ENCODE measurements at places on chromosomes 6 and 20. TPM values are rescaled to one million over a fixed set of nuclear protein-coding genes. Genes with fewer than 3 reads are reported as not detected.

DNA sequence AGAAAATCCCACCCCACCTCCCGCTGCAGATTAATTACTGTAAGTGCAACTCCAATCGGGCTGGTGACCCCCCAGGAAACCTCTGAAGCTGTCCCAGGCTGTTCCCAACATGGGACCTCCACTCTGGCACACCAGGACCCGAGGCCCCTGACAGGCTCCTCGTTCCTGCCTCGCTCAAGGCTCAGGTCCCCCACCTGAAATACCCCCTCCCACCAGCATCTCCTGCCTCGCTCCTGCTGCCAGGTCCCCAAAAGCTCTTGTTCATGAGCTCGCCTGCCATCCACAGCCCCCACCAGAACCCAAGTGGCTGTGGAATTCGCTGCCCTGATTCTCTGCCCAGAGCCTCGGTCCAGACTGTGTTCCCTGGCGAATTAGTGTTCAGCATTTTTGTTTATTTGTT is 26.1 kb downstream of the NPEPL1 start:
- peak; percentile 59 for DNase-seq

DNA sequence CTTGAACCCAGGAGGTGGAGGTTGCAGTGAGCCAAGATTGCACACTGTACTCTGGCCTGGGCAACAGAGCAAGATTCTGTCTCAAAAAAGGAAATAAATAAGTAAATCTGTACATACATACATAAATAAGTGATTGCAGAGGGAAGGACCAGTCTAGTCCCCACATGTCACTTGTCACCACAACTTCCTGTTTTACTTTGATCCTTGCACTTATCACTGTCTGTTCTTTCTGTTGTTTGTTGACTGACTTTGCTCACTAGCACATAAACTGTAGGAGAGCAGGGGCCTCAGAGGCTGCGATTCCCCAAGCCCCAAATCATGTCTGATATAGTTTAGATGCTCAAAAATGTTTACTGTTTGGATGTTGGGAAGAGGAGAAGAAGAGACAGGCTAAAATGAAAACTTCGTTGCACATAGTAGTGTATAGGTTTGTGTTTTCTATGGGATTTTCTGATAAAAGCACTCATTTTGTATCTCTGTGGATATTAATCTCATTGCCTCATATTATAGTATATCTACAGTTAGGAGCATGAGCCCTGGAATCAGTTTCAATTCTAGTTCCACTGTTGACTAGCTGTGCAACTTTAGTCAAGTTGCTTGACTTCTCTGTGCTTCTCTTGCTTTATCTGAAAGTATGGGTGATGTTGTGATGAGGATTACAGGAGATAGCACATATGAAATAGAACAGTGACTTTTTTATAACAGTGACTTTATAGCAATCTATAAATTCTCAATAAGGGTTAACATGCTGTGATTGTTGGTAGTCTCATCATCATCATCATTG is 165.0 kb downstream of the TBC1D7 start:
- no peak for DNase-seq

- DNase-seq, result no peak
Measured at GRCh38 chr20:20362774-20363433, 5.0 kb upstream of the INSM1 start.

Gene CCN5
- total RNA-seq, result 51.5 TPM

Gene DEFB124
- 1.7 TPM for total RNA-seq

DNA sequence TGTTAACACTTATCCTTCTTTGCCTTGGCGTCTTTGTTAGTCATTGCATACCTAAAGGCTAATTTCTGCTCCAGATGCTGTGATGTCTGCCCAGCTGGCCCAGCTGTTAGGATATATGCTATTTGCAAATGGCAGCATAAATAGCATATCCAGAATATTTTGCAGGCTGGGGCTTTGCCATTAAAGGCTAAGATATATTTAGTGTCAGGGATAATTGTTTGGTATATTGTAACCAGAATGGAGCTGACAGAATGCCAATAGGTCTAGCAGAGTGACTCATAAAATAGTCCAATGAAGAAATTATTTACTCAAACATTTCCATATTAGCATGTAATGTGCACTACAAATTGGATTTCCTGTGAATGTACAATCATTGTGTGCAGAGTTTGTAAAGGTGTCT is 584.1 kb upstream of the FLRT3 start:
- DNase-seq, result no peak

- DNase-seq, result no peak
Measured at GRCh38 chr6:168075216-168075615, 3.8 kb downstream of the FRMD1 start.

GRCh38 chr6:34658605-34659265 is 37.8 kb downstream of the ILRUN start:
- DNase-seq, result no peak

GRCh38 chr6:15023448-15023847 is 222.4 kb upstream of the JARID2 start:
- no peak for DNase-seq

- peak; percentile 79 for DNase-seq
Measured at GRCh38 chr6:166563200-166563599, 23.3 kb downstream of the RAMACL start.

DNA sequence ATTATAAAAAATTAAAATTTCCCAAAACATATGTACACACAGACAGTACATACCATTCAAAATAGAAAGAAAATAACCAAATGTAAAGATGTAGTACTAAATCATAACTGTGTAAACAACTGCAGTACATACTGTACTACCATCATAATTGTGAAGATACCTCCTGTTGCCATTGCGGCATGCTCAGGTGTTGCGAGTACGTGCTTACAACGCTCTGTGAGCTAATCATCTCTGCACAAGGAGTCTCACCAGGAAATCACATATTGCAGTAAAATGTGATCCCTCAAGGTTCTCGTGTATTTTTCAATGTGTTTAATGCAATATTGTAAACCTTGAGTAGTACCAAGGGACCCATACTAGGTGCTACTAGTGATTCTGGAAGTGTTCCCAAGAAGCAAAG is 22.9 kb downstream of the ASIP start:
- no peak for DNase-seq

Gene KCNK15
- total RNA-seq, result 3.1 TPM

DNA sequence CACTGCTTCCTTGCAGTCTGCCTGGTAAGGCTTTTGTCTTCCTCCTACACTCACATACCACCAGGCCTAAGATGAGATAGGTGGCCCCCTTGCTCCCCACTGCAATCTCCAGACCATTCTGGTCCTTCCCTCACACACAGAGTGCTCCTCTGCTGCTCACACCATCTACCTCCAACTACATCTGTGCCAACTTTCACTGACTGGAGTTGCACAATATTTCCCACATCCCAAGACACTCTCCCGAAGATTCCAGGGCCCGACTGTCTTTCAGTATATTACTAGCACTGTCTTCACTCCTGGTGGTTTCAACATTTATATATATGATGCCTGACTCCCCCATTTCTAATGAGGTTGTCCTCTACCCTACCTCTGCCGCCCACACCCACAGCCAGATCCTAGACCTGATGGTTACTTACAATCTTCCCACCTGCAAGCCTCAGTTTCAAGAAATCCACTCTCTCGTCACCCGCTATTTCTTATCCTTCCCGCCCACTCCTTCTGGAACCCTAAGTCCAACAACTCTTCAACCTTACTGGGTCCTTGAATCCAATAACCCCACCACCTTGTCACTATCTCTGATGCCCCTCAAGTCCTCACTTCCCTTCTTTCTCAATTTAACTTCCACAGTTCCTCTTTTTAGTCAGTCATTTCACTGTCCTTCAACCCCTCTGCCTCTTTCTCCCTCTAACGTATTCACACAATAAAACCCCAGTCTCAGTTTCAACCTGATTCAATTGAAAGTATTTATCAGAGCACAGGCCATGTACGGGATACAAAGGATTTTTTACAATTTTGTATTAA is 21.6 kb downstream of the RALGAPA2 start:
- DNase-seq, result no peak

GRCh38 chr6:143694560-143694959 is 16.8 kb downstream of the PHACTR2 start:
- no peak for DNase-seq

Gene HTR1B
- 0.16 TPM for total RNA-seq

DNA sequence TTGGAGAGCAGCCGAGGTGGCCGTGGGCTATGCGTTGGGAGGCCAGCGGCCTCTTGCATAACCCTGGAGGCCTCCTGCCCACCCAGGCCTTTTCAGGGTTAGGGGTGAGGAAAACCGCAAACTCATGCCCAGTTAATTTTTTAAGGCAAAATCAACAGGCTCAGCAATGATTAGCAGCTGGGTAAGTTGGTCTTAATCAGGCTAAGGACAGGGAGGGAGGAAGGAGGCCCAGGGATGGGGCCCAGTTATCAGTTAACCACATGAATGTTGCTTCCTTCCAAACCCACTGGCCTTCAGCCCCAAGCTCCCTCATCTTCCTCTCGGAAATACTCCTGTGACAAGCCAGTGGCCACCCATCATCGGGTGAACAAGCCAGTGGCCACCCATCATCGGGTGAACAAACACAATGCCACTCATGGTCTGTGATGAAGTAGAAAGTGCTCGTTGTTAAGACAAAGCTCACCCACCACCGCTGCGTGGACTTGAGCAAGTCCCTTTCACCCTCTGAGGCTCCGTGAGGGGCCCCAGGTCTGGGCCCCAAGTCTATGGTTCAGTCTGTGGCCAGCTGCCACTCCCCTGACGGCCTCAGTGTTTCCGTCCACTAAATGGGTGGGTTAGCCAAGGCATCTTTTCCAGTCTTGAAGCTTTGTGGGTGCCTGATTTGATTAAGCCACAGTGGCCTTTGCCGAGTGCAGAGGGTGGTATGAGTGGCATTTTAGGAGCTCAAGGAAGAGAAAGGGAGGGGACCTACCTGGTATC is 39.4 kb downstream of the HNF4A start:
- DNase-seq, result no peak

DNA sequence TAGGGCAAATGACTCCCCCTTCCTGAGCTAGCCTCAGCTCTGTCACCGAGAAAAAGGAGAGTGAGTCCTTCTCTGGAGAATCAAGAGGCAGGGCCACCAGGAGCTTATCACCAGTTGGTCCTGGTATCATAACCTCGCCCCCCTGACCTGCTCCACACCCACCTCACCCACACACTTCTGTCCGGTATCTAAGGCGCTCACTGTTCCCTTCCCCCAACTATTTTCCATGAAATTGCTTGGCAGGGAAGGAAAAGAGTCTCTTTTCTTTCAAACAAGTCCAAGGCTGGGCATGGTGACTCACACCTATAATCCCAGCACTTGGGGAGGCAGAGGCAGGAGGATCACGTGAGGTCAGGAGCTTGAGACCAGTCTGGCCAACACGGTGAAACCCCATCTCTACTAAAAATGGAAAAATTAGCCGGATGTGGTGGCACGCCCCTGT is 77.6 kb downstream of the ZMYND8 start:
- no peak for DNase-seq

- no peak for DNase-seq
Measured at GRCh38 chr6:82573254-82573972, 209.8 kb downstream of the TPBG start.

GRCh38 chr6:107068691-107069630 is 41.0 kb downstream of the MTRES1 start:
- DNase-seq, result no peak

DNA sequence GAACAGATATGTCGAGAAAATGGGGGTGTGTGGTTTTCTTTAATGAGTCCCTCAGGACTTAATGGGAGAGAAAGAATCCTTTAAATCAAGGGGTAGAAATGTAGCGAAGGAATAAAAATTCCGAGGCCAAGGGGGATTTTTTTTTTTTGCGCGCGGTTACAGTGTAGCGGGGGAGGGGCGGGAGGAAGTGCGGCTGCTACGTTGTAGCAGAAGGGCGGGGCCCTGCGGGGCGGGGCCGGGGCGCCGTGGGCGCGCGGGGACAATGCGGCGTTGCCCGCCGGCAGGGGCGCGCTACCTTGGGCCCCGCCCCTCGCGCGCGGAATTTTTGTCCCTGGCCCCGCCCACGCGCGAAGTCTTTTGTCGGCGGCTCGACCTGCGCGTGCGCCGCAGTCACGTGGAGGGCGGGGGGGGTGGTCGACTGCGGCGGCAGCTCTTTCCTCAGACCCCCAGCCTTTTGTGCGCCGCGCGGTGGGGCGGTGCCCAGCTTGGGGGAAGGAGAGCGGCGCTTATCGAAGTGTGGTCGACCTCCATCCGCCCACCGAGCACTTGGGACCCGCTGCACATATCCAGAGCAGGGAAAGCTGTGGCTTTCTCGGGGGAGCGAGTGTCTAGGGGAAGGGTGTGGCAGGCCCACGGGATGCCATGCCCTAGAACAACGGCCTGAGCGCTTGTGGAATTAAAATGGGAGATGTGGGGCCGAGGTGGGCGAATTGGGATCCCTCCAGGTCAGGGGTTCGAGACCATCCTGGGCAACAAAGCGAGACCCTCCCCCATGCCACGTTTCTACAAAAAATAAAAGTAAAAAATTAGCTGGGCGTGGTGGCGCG is 1.3 kb downstream of the TUBB start:
- peak; percentile 97 for DNase-seq

Gene LTA
- not detected for total RNA-seq

Gene BANF2
- total RNA-seq, result not detected

Gene C6orf52
- 1.1 TPM for total RNA-seq

Gene APCDD1L
- total RNA-seq, result not detected

DNA sequence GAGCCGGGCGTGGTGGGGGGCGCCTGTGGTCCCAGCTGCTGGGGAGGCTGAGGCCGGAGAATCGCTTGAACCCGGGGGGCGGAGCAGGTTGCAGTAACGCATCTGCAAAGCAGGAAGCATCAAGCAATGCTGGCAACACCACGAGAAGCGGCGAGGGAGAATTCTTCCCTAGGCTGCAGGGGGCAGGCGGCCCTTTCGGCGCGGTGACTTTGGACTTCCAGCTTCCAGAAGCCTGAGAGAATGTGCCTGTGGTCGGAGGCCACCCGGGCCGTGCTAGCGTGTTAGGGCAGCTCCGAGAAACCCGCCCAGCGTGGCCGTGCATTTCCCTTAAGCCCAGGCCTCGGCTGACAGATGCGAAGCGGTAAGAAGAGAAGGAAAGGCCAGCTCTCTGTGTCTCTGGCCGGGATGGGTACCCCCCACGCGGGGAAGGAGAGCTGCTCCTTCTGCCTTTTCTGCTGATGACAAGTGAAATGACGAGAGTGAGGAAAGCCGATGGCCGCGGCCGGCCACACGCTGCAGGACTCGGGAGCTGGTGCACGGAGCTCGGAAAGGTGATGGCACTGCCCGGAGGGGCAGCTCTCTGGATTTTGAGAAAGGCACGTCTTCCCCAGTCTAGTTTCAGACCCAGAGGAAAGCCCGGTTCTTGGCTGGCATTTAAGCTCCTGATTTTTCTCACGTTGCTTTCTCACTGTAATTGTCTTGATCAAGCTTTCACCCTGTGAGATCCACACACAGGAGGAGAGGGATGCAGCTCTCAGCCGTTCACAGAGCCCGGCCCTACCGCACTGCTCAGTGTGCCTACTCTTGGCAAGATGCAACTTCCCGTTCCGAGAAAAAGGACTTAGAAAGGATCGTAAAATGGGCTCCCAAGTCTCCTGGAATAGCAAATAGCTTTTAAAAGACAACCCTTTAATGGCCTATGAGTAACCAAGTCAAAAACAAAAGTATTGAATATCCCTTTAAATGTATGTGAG is 68.3 kb upstream of the EXOC2 start:
- DNase-seq, result no peak

DNA sequence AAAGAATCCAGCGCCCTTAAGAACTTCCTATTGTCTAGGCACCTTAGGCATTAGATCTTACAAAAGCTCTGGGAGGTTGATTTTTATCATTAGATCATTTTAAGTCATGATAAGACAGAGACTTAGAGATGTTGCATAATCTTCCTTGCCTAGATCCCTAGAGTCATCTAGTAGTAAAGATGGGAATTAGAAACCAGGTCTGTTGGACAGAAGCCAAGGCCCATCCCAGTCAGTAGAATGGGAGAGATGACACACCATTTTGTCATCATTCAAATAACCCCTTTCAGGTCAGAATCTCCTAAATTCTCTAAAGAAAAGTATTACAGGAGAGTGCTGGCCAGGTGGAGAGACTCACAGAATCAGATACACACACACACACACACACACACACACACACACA is 579.1 kb downstream of the BMP2 start:
- DNase-seq, result no peak

All from mesenteric fat pad (tissue), 1 donor.